ENCODE measurements at places on chromosomes 4 and X. TPM values are rescaled to one million over a fixed set of nuclear protein-coding genes. Genes with fewer than 3 reads are reported as not detected.
A peak's percentile ranks its signal among the peaks of the same experiment; 100 is the strongest.

- no peak for DNase-seq
These were observed 1017.6 kb upstream of the HS3ST1 start for GRCh38 chr4:12446256-12446655.

DNA sequence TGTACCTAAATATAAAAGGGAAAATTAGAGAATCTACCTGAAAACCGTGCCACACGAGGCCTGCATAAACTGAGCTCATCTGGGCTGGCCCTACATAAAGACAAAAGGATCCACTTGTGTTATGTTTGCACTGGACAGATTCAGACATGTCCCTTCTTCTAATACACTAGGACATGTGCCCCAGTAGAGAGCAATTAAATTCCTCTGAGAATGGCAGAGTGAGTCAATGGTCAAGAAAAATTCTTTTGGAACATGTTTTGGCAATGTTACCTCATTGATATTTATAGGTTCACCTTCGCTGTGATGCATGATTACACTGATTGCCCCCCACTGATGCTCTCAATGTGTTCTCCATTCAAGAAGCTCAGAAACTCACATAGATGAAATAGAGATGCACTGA lies 95.2 kb downstream of the MANBA start:
- DNase-seq, result no peak

SYTL4 gene
- total RNA-seq, result 1.2 TPM

GRCh38 chr4:109947457-109947856 lies 34.8 kb downstream of the EGF start:
- DNase-seq, result no peak

DNA sequence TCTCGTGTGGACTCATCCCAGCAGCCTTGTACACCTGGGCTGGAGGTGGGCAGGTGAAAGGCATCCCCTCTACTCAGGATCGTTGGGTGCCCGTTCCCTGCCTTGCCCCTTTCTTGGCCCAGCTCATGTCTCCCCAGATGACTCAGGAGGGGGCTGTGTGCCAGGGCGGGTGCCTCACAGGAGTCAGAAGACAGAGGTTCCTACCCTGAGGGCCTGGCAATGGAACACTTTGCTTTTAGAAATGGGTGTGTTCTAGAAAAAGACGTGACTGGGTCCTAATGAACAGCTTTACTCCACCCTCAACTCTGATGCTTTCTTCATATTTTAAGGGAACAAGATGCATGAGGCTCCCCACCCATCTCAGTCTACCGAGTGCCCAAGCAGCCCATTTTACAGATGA lies 22.5 kb upstream of the TRIM2 start:
- no peak for DNase-seq

DNA sequence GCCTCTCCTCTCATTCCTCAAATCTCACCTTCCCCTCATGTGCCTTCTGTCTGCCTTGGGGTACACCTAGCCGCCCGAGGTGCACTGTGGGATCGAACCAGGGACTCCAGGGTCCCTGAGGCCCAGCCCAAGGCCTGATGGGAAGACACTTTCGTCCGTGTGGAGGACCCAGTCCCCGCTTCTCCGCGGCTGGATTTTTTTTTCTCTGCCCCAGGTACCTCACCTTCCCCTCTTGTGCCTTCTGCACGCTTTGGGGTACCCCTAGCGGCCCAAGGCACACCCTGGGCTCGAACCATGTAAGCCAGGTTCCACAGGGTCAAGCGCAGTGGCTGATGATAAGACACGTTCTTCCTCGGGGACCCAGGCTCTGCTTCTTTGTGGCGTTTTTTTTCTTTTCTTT lies 530.7 kb downstream of the CWH43 start:
- peak; percentile 0 for DNase-seq

ANXA10 gene
- total RNA-seq, result not detected

DNA sequence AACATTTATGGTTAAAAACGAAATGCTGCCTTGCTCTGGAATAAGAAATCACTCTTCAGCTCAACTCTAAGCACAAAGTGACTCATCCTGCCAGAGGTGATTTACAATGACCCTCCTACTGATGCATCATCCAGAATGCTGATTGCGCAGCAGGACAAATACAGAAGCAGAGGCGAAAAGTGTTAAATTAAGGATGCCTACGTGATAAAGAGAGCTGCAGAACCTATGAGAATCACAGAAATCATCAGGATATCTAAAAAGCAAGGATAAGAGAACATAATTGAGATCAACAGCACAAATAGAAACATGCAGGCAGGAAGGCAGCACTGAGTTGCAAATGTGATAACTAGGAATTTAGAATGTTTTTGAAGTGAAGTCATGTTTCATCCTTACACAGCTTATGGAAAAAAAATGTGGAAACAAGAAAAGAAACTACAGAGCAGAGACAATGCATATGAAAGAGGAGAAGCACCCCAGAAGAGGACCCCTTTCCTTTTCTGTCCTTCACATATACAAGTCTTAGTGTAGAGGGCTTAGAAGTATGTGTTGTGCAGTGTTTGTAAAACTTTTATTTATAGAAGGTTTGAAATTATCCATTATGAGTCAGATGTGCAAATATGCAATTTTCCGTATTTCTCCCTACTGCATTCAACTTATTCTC lies 188.4 kb downstream of the SLC7A11 start:
- DNase-seq, result peak; percentile 32

UGT8 gene
- total RNA-seq, result 18.2 TPM

GRCh38 chr4:86993909-86994681 lies 59.3 kb downstream of the AFF1 start:
- no peak for DNase-seq

- DNase-seq, result no peak
These were observed 54.8 kb downstream of the MSX1 start for GRCh38 chr4:4914059-4914820.

DNA sequence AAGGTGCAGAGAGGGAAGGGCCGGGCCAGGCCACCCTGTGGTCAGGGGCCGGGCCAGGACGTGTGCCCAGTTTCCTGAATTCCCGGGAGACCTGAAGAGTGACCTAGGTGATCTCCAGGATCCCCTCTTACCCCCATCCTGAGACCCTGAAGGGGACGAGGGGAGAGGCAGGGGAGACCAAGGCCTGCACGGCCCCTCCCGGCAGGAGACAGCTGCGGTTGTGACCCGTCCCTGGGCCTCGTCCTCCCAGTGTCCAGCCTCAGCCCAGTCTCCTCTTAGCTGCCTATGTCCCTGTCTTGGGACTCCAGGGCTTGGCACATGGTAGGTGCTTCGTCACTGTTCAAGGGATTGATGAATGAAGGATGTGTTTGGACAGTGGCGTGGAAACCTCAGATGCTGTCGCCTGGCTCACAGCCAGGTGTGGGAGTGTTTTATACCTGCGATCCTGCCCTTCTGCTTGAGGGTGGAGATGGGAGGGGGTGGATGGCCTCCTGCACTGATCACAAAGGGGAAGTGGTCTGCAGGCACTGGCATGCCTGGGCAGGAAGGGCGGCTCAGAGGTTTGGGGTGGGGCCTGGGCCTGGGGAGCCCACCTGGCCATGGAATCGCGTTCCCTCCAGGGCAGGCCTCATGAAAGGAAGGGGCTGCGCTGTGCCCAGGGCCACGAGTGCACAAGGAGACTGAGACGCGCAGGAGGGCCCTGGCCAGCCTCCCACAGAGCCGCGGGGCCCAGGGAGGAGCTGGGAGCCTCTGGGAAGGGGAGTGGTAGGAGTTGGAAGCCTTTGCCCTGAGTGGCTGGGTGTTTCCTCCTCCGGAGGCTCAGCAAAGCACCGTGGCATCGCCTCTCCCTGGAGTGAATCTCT lies 6.9 kb downstream of the SH3TC1 start:
- DNase-seq, result no peak

DNA sequence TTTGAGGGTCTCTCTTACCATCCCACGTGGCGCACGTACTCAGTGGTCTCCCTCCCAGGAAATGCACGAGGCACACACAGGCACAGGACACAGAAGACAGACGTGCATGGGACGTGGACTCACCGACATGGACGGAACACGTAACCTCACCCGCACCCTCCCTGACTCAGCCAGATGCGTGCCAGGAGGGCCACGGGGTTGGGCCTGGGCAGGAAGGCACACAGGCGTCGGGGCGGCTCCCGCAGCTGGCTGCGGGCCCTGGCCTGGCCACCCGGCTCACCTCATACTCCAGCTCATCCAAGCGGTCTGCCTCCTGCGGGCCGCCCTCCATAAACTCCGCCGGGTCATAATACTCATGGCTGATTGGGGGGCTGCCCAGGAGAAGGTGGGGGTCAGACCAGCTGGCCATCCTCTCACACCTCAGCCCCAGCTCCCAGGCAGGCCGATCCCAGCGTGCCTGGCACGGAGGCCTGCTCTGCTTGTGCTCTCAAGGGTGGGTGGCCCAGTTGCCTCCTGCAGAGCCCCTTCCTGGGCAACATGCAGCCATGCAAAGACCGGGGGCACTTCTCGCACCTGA lies 12.6 kb downstream of the SSR4 start:
- no peak for DNase-seq

SHROOM3 gene
- 55.8 TPM for total RNA-seq

IL2 gene
- total RNA-seq, result not detected

GRCh38 chr4:99821918-99822503 lies 5.4 kb downstream of the DAPP1 start:
- no peak for DNase-seq

- no peak for DNase-seq
These were observed 16.3 kb downstream of the SPRY1 start for GRCh38 chr4:123412700-123413512.

GRCh38 chrX:116628464-116628863 lies 165.7 kb upstream of the CT83 start:
- no peak for DNase-seq

DNA sequence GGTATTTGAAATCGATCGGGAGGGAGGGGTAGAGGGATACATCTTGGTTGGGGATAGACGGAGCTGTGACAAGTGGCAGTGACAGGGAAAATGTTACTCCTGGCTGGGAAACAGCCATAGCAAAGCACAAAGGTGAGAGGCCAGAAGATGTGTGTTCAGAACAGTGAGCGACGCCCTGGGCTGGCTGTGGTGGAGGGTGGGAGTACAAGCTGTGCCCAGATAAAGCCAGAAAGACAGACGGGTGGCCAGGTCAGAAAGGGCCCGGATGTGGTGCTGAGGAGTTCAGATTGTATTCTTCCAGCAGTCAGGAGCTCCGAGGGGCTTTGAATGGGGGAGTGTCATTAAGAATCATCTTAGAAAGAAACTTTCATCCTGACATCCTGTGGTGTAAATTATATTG lies 27.9 kb downstream of the CCDC149 start:
- DNase-seq, result no peak

DNA sequence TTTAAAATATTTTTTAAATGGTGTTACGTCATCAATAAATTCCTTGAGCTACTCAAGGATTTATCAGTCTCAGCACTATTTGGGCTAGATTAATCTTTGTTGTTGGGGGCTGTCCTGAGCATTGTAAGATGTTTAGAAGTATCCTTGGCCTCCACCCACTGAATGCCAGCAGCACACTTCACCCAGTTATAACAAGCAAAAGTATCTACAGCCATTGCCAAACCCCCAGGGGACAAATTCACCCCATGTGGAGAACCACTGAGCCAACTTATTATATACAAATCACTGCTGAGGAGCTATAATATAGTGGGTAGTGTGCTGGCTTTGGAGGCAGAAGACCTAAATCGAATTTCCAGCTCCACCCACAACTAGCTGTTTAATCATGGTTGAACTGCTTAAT lies 58.3 kb downstream of the ATP10D start:
- DNase-seq, result no peak

- DNase-seq, result no peak
These were observed 50.5 kb upstream of the CHRDL1 start for GRCh38 chrX:110846071-110846470.

- DNase-seq, result no peak
These were observed 142.7 kb downstream of the NPNT start for GRCh38 chr4:106038012-106038411.

DNA sequence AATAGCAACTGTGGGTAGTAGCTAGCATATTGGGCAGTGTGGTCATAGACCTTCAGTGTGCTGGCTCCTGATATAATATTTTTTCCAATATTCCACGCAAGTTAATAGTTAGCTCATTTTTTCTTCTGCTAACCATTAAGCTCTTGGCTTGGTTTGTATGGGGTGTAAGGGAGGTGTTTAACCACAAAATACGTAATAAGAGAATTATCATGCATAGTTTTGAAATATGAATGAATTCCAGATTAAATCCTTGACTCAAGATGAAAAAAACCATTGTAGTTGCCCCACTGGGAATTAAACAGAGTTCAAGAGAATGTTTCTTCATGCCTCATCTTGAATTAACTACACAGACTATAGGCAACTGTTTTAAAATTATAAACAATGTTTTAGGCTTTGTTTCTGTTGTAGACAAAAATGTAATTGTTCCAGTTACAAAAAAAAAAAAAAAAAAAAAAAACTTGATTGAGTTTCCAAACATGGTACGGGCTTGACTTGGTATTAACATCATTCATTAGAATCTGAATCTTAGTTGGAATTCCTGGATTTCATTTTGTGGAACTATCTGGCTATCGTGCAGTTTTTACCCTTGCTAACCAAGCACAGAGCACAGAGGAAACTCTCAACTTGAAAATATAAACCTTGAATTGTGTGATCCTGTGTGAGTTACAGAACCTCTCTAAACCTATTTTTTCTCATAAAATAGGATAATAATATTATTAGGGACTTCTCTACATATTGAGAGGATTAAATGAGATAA lies 28.4 kb downstream of the CXCL1 start:
- DNase-seq, result no peak

- no peak for DNase-seq
These were observed 46.8 kb downstream of the PKD2 start for GRCh38 chr4:88054229-88054628.

- DNase-seq, result no peak
These were observed 86.2 kb downstream of the FHDC1 start for GRCh38 chr4:153022241-153022715.

- DNase-seq, result no peak
These were observed 800.2 kb upstream of the TENM3 start for GRCh38 chr4:181443021-181443420.

DNA sequence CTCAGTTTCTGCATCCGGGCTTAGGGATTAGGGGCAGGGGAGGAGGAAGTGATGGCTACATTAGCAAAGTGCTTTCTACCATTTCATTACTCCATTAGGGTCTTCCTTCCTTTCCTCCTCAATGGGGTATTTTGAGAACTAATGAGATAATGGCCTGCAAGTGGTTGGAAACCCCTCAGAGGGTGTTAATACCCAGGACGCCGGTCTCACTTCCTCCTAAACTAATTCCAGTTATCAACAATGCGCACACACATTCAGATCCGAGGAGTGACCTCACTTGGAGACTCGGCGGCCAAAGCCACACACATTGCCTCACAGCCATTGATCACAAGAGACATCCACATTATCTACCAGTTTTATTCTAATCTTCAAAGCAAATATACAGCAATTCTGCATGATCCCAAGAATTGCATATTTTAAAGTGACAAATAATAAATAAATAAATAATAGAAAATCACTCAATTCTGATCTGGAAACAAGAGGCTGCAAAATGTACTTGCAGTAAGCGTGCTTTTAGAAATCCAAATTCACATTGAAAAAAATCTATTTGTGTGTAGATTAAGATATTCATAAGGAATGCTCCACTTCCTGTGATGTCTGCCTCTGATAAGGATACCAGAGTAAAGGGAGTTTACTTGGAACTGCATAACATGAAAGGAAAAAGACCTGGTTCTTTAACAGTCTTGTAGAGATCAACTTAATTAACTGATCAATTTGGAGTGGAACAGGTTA lies 329.1 kb downstream of the FBXW7 start:
- no peak for DNase-seq

All from H7 (cell line).